HFFc6 (cell line): ENCODE measurements at places on chromosomes 6 and 20.

GRCh38 chr6:150891888-150892485 is 26.5 kb downstream of the MTHFD1L start:
- peak; percentile 66 for DNase-seq

GRCh38 chr6:103707596-103708325 is 1152.0 kb downstream of the HACE1 start:
- DNase-seq, result no peak

GRCh38 chr20:53021934-53022333 is 49.8 kb downstream of the TSHZ2 start:
- no peak for DNase-seq

- peak; percentile 80 for DNase-seq
Observed at GRCh38 chr6:40779409-40779808, 192.2 kb upstream of the LRFN2 start.

DNA sequence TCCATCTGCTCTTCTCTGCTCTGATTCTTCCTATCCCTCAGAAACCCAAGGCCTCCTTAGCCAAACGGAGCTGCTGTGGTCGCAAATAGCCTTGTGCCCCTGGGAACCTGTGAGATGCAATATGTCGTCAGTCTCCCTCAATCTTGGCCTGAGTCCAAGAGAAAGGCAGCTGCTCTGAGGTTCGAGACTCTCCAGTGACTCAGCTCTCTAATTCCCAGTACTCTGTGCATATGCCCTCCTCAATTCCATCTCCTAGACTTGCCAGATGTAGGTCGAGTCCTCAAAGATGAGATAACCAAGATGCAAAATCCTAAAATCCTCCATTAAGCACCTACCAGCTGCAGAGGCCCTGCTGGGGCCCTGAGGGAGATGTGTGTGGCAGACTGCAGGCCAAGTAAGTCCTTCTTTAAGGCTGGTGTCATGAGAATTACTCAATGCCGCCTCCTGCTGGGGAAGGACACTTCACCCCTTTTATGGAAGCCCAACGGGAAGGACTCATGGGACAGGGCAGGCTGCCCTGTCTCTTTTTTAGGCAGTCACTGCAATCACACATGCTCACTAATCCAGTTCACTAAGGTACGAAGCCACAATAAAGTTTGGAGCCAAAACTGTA is 28.5 kb downstream of the C6orf15 start:
- DNase-seq, result peak; percentile 64

GRCh38 chr20:36179170-36179945 is 24.8 kb downstream of the EPB41L1 start:
- DNase-seq, result no peak

- DNase-seq, result no peak
Observed at GRCh38 chr6:17638212-17638715, 38.2 kb downstream of the FAM8A1 start.

DNA sequence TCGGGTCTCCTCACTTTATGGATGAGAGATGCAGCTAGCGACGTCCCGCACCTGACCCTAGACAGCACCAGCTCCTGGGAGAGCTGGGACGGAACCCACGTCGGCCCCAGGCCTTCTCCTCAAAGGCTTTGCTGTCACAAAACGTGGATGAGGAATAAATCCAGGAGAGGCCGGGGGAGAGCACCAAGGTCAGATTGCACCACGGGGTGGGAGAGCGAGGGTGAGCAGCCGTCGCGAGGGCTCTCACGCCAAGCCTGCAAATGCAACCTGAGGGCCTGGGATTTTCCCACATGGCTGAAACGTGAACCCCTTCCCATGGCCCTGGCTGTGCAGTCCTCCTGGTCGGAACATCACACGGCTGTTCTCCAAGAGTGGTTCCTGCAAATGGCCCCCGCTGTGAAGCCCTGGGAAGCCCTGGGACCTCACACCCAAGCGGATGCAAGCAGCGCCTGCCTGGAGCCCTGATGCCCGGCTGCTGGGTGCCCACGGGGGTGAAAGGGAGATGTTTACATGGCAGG is 45.3 kb downstream of the DLL1 start:
- no peak for DNase-seq

GRCh38 chr6:65938000-65938399 is 231.0 kb upstream of the EYS start:
- no peak for DNase-seq

DNA sequence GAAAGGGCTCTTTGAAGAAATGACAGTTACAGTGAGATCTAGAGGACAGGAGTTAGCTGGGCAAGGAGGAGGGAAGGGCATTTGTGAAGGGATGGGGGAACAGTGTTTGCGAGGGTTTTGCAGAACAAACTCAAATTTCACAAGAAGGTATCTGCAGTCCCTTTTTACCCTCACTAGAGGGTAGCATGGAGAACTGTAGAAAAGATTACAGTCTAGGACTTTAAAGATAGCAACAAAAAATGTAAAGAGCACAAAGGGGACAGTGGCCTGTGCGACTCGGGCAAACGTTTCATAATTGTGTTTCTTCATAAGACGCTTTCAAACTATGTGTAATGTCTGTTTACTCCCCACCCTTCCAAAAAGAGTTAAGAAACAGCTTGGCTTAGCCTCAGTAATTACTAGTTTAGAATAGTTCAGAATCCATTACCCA is 21.2 kb upstream of the ASXL1 start:
- DNase-seq, result no peak

DNA sequence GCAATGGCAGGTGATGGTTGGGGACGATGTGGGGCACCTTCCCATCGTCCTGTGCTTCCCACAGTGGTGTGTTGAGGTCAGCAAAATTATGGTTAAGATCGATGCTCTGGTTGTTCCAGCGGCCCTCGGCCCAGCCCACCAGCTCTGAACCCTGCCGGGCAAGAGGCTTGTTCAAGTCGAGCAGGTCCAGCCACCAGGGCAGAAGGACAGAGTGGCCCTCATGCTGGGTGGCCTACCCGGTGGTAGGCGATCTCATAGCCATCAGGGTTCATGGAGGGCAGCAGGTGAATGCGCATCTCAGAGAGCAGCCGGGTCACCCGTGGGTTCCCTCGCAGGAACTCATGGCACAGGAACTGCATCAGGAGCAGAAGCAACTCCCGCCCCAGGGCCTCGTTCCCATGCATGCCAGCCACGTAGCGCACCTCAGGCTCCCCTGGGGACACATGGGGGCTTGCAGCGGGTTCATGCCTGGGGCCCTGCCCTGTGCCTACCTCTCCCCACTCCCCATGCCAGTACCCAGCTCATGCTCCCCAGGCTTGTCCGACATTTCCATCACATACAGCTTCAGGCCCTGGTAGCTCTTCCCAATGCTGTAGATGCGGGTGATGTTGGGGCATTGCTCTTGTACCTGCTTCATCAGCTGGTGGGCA is 4.3 kb downstream of the CPXM1 start:
- DNase-seq, result no peak

DNA sequence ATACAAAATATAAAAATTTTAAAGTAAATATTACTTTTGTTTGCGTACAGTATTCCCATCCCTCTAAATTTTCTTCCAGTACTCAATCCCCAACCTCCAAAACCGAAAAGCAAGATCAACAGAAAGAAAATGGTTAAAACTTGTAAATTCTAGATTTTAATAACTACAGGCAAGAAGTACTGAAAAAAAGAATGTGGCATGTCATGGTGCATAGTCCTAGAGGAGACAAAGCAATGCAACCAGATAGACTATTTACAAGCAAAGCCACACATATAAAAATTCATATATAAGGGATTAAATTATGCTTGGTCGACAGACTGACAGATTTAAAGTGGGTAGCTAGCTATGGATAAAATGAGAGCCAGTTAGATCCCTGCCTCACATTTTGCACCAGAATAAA is 56.5 kb upstream of the HFE start:
- DNase-seq, result no peak

DNA sequence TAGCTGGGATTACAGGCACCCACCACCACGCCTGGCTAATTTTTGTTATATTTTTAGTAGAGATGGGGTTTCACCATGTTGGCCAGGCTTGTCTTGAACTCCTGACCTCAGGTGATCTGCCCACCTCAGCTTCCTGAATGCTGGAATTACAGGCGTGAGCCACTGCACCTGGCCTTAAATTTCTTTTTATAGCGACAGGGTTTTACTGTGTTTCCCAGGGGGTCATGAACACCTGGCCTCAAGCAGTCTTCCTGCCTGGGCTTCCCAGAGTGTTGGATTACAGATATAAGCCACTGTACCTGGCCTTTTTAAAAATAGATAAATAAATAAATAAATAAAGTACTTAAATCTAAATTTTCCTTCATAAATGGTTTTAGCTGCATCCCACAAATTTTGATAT is 57.5 kb downstream of the LIN28B start:
- DNase-seq, result no peak

DNA sequence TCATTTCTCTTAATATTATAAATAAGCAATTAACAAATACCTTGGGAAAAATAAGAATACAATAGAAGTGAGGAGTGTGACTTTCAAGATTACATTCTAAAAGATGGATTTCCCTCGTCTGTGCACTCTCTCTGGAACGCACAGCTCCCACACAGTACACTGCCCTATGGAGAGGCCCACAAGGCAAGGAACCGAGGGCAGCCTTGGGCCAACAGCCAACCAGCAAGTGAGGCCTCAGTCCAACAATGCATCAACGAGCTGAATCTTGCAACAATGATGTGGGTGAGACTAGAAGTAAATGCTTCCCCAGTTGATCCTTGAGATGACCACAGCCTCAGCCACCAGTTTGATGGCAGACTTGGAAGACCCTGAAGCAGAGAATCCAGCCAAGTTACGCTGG is 34.5 kb upstream of the AVP start:
- DNase-seq, result no peak

- DNase-seq, result peak; percentile 41
Observed at GRCh38 chr20:3923818-3924217, 34.6 kb downstream of the PANK2 start.

DNA sequence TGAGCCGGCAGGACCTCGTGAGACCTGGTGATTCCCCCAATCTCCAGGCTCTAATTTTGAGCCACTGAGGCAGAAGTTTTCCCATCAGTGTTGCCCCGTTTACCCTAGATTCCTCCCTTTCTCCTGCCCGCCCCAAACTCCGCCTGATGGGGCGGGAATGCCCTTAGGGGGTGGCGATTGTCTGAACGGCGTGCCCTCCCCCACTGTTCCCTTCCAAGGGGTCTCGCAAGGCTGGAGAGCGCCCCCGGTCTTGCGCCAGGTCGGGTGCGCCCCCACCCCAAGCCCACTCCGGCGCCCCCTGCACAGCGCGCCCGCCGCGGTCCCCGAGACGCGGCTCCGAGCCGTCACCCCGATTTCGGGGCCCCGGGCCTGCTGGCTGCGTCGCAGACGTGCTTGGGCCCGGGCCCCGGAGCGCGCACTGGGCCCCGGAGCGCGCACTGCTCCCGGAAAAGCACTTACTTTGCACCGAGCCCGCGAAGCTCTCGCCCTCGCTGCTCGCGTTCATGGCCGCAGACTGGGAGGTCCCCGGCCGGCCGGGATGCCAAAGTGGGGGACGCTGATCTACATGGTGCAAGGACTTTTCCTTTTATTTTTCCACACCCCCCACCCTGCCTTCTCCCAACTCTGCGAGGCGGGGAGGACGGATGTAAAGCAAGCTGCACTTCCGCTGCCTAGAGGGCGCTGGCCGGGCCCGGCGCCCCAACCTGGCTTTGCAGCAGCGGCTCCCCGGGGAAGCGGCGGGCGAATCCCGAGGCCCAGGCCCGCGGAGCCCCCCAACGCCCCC is at the start of gene ZFP64:
TSS of gene ZFP64 (minus strand) at position 648 of the 784 bp plus-strand sequence. CDS start at position 505, 143 bp downstream.
- DNase-seq, result peak; percentile 68

DNA sequence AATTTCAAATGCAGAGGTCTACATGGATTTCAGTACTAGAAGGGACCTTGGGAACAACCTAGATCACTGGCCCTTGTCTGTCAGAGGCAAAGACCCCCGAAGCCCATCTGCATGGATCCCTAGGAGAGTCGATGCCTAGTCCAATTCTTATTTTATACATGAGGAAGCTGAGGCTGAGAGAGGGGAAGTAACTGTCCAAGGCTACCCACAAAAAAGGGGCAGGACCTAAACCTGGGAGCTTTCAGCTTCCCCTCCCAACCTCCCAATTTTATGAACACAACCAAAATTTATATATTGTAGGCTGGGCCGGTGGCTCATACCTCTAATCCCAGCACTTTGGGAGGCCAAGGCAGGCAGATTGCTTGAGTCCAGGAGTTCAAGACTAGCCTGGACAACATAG is 73.2 kb downstream of the TRERF1 start:
- DNase-seq, result no peak

DNA sequence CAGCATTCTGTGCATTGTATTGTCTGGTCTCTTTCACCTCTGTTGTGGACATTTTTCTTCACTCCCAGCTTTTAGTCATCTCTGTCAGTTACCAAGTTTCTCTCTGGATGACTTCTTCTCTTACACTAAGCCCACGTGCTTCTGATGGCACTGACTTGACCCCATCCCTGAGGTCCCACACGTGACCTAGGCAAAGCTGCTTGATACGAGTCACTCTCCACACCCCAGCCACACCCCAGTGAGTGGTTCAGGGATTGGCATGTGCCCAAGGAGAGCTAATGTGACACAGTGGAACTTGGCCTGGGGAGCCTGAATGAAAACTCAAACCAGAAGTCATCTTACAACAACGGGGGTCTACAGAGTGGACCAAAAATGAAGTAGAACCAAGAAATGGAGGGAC is 32.2 kb downstream of the HTR1E start:
- no peak for DNase-seq

DNA sequence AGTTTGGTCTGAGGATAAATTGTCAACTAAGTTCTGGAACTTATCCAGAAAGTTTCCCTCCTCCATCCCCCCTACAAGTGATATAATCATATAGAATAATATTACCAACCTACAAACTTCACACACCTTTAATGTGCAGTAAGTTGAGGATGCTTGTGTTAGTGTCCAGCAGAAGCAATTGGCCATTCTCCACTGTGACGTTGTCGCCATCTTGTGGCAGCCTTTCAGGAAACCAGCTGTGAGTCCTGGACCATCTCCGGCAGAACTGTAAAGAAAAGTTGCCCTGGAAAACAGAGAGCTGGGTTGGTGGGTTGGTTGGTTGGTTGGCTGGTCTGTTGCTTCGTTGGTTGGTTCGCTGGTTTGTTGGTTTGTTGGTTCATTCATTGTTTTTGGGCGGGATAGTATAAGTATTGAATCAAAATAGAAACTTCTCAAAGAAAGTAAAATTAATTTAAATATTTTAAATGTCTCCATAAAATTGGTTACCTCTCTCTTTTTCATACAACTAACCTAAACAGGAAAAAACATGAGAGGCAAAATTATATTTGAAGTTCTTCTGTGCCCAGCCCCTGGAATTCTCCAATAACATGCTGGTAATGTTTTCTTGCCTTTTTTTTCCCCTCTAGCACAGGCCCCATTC is 127.5 kb downstream of the PKHD1 start:
- peak; percentile 55 for DNase-seq

DNA sequence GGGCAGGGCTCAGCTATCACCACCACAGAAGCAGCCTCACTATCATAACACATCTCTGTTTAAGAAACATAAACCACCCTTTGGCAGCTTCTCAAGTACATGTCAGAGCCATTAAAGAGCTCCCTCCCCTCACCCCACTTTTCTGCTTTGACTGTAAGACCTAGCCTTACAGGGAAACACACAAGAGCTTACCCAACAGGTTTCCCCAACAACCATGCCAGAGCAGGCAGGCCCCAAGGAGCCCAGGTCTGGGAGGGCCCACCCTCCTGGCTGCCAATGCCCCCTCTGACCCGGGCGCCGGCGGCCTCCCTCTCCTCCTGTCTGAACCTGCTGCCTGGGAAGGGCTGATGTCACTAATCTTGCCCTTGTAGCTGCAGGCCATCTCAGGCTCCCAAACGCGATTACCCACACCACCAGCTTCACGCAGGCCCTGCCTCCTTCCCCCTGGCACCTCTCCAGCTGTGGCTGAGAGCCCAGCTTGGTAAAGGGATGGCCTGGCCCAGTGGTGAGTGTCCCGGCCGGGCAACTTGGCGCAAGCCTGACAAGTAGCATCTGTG is 402.0 kb downstream of the MAFB start:
- DNase-seq, result no peak
